ENCODE measurements at places on chromosomes 2 and 18.

DNA sequence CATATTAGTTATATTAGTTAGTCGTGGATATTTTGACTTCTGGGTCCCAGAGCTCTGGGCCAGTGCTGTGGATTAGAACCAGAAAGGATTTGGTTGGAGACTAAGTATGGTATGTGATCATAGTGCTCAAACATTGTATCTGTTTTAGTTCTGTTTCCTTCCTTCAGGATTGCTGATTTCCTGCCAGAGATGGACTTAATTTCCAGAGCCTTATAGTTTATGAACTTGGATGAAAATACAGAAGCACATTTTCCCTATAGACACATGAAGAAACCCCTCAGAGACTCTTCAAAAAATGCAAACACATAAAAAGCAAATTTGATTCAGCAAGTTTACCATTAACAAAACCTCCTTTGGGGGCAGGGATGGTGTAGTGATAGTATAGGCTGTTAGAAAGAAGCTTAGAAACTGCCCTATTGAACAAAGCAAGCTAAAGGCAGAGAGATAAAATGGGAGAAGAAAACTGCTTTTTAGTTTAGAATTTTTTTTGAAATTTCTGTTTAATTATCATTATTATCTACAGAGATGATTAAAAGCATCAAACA lies 88.7 kb upstream of the EFEMP1 start:
- DNase-seq: no peak

GRCh38 chr2:204389120-204389519 lies 156.2 kb upstream of the PARD3B start:
- DNase-seq: no peak

- DNase-seq: no peak
Observed at GRCh38 chr2:174335254-174335987, 667 bp downstream of the SP9 start.

DNA sequence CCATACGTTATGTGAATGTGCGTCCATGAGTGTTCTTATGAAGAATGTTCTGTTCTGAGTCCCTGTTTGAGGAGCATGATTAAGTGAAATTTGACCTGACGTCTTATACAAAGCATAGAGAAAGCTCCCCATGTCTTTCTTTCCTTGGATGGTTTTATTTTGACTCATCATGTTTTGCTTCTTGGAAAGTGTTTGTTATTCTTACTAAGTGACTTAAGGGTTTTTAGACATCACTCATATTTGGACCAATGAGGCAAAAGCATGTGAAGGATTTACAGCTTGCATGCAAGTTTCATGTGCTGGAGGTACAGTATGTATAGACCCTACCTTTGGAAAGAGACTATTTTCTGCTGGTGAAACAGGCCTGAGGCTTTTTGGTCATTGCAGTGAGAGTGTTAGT lies 33.5 kb upstream of the ZEB2 start:
- no peak for DNase-seq

DNA sequence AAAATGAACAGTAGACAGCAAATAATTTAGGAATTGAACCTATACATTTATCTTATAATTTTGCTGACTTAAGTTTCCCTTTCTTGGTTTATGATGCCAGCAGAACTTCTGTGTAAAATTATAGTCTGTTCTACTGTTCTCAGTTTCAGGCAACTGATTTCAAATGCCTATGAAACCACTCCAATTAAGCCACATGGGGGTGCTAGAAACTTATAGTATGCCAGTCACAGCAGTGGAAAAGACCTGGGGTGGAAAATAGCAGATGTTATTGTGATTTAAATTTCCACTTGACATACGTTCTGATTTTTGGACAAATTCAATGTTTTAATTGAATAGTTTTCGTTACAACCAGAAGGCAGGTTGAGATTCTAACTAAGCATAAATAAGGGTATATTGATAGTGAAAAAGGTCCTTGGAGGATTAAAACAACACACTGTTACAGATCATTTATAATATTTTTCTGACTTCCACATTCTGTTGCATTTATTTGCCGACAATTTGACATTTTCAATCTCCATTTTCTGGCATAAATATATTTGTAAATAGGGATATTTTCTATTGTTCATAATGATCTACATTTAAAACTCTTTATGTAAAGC lies 61.4 kb downstream of the CPS1 start:
- no peak for DNase-seq

GRCh38 chr2:85342156-85342555 lies 12.2 kb downstream of the RETSAT start:
- no peak for DNase-seq

DNA sequence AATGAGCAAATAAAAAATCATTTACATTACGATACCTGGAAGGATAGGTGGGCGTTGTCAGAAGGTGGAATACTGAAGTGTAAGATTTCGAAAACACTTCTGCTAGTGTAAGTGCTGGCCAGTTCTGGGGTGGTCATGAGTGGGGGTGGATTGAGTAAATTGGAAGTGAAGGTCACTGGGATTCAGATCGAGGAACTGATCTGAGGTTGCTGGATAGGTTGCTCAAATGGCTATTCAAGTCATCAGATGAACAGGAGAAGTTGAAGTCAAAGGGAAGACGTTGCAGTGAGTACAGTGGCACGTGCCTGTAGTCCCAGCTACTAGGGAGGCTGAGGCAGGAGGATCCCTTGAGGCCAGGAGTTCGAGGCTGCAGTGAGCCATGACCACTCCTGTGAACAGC lies 95.7 kb downstream of the MALT1 start:
- DNase-seq: no peak

DNA sequence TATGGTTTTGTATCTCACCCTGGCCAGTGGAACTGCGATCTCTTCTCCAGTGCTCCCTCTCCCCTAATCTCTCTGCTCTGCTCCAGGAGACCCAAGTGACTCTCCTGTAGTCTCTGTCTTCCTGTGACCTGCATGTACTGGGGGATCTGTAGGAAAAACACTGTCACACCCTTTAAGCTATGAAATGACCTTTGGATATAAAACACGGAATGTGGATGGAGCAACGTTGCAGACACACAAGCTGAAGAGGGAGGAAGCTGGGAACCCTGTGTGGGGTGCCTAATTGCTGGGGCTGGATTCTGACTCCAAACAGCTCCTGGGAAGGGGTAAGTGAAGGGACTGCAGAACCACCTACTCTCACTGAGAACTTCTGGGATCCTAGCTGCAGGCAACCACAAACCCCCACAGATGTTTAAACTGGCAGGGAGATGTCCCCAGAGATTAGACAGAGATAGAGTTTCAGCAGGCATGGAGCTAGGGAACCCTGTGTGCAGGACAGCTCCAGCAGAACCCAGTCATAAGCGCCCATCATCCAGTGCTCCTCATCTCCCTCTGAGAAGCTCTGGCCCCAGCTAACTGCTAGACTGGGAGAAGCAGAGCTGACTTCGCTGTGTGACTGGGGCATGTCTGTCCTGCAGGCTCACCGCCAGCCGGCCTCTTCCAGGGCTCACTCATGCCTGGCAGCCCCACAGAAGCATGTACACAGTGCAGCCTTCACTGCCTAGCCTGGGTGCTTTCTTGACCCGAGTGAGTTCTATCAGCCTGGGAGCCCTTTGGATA lies 482.7 kb upstream of the SETBP1 start:
- DNase-seq: no peak

DNA sequence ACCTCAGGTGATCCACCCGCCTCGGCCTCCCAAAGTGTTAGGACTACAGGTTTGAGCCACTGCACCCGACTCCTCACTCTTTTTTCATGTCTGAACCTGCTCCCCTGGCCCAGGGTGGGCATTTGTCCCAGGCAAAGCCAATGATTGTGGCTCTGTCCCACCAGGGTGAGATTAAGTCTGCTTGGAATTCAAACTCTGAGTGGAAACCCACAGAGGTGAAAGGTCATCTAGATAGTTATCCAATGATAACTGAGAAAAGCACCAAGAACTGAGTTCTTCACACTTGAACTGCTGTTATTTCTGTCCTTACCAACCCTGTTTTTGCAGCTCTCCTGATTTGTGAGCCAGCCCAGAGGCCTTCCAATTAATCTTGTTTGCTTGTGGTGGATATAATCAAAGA lies 62.4 kb upstream of the ACVR1 start:
- no peak for DNase-seq

GRCh38 chr18:77101410-77102258 lies 30.9 kb downstream of the MBP start:
- peak; percentile 48 for DNase-seq

GRCh38 chr2:11100976-11101375 lies 54.3 kb upstream of the SLC66A3 start:
- no peak for DNase-seq

DNA sequence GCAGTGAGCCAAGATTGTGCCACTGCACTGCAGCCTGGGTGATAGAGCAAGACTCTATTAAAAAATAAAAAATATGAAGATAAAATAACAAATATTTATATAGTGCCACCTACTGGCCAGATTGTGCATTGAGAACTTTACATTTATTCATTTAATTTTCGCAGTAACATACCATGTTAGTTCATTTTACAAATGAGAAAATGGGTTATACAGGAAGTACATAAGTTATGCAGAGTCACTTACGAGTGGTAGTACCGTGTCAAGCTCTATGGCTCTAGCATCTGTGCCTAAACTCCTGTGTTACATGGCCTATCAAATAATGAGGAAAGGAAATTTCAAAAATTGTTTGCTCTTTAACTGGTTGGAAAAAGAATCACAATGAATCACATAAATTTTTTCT lies 27.9 kb downstream of the RIF1 start:
- no peak for DNase-seq

GRCh38 chr2:226256237-226256636 lies 543.4 kb downstream of the IRS1 start:
- no peak for DNase-seq

GRCh38 chr2:225597911-225598310 lies 198.4 kb downstream of the NYAP2 start:
- DNase-seq: no peak

- no peak for DNase-seq
Observed at GRCh38 chr2:46451131-46451711, 28.1 kb upstream of the TMEM247 start.

DNA sequence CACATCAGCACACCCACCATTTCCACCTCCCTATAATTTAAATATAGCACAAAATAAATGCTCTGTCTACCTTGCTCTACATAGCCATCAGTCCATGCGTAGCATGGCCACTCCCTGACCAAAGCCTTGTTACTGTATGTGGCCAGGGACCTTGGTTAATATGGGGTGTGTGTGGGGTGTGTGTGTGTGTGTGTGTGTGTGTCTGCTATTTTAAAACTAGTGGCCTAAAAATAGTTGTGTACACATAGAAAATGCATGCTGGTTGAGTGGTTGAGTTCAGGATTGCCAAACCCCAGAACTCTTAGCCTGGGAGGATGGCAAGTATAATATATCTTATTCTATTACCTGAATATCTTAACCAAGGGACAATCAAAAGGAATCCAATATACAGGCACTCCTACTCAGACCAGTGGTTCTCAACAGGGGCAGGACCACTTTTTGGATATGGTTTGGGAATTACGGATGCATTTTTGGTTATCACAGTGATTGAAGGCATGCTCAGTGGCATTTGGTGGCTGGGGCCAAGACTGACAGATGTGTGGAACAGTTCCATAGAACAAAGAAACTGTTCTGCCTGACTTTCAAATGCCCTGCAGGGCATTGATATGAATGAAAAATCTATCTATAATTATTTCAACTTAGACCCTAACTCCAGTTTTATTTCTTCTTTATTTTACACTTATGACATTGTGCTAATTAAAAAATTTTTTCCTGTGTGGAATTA lies 72.3 kb upstream of the PSME4 start:
- no peak for DNase-seq

DNA sequence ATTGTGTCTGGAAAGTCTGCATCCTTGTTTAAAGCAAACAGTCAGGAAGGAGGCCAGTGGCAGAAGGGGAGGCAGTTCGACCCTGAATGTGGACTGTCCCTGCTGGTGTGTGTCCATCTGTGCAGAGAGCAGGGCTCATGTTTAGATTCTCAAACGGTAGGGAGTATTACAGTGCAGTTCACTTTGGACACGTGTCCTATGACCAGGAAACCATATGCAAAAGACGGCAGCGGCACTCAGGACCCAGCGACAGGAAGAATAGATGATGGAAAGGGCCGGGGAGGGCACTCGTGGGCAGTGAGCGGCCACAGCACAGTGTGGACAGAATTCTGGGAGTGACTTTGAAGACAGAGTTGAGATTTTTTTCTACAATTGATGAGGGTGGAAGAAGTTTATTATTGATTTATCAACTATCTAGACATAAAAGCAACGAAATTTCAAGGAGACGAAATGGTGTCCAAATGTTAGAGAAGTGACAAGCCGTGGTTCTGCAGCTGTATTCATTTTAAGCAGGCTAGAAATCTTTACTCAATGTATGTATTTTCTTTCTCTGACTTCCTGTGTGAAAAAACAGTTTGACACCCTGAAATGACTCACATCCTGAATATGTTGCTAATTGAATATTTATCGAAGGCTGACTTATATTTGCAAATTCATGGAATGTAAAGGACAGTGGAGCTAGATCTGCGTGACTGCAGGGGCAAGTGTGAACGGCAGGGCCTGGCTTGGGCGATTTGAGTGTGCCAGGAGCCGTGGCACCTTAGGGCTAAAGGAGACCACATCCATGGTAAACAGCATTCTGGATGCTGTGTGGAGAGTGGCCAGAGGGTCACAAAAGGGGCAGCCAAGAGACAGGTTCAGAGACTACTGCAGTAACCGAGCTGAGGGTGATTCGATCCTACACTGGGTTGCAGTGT lies 214.2 kb downstream of the PTGR3 start:
- DNase-seq: no peak

DNA sequence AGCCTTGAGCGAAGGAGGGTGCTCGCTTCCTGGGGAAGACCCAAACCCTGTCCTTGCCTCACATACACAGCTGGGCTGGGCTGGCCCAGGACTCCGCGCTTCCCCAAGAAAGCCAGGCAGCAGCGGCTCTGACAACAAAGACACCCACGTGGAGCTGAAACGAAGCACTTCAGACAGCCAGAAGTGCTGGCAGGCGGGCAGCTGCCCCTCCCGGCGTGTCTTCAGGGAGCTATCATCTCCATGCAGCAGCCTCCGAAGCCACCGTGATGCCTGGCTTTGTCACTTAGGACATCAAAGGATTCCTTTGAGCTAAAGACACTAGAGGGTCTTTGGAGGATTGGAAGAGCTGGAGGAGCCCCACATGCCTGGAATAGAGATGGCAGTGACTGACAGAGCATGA lies 35.2 kb downstream of the C1QL2 start:
- DNase-seq: no peak

- no peak for DNase-seq
Observed at GRCh38 chr2:120768112-120769048, 32.7 kb downstream of the GLI2 start.

DNA sequence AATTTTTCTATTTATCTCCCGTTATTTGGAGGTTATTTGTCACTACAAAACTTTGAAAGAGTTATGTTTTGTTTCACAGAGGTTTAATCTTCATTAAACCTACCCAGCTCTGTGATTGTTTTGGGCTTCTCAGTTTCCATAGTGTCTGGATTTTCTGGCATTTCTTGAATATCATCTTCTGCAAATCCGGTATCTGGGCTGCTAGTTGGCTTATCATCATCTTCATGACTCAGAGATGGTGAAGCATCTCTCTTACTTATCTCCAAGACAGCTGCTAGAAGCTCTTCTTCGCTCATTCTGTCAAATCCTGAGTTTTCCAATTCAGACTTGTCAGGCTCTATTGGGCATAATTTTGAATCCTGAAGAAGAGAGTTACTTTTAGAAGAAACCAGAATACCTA lies 55.6 kb downstream of the VIL1 start:
- no peak for DNase-seq

All from activated CD4-positive, alpha-beta T cell treated with anti-CD3 and anti-CD28 coated beads for 24 hours (primary cell).